H4 (cell line): ENCODE measurements at places on chromosomes 2 and 18.

GRCh38 chr2:162013514-162014475, 60.2 kb downstream of the DPP4 start:
- DNase-seq, result no peak

DNA sequence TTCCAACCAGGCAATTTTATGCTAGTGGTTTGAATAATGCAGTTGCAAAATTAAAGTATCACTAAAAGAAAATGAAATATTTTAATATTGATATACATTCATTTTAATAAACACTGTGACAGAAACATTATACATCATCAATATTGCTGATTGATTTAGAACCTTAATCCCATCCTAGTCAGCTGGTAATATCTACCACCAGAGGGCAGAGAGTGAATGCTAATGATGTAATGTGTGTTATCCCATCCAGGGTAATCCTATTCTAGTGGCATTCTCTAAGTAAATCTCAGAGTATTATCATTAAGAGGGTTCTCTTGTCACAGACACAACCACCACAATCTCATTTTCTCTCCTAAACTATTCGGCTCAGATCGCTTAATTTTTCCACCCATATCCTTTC, 477.4 kb downstream of the CPS1 start:
- DNase-seq, result peak; percentile 8

- no peak for DNase-seq
Observed at GRCh38 chr2:40740419-40740818, 288.5 kb upstream of the SLC8A1 start.

DNA sequence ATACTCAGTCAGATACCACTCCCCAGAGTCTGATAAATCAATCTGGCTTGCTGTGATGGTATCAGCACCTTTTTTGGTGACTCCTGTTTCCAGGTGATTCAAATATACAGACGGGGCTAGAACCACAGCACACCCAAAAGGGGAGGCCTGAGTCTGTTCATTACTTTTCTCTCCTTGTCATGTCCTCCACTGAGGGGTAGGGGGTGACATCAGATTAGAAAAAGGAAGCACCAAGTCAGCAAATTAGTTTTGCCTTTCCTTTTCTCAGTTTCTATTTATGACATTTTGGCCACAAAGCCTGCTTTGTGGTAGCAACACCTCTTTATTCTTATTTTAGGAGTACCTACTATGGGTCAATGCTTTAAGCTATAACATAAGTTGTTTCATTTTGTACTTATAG, 127.4 kb downstream of the CCDC102B start:
- peak; percentile 11 for DNase-seq

DNA sequence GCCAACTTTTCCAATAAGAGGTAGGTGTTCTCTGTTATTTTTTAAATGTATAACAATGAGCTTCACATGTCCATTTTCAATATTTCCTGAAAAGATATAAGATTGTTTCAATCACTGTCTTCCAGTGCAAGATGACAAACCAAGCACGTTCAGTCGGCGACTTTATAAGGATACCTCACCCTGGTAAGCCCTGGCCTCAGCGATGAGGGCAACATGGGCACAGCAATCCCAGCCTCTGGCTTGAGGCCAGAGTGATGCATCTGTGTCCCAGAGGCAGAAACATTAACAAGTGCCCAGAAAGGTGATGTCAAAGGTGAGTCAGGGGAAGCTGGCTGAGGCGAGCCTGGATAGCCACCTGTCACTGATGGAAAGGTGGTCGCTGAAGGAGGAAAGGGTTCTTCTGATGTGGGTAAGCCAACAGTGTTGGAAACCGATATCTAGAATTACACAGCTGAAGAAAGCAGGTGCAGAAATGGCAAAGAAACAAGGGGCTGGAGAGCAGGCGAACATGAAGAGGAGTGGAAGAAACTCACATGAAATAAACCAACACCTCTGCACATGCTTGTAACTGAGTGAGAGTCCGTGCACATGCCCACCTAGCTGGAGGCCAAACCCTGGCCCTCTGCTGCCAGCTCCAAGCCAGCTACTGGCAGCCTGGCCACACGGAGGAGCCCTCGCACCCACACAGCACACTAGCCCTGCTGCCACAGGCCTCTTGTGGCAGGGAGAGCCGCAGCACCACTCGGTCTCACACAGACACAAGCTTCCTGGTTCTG, 65.5 kb downstream of the FBXO15 start:
- DNase-seq, result peak; percentile 33

GRCh38 chr2:155178921-155179320, 480.4 kb downstream of the KCNJ3 start:
- DNase-seq, result no peak

DNA sequence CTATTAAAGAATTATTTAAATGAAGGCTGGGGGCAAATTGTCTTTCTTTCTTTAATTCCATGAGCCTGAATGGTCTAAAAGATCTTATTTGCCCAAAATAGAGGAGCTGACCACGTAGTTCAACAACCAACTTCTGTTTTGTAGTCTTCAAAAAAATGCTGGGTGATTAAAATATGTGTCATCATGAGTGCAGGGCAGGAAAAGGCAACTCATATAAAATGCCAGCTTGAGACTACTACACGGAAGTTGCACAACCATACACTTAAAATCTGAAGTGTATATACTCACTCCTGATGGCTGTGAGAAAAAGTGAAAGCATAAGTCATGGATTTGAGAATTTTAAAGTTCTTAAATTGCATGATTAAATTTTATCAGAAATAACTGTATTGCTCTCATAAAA, 210.9 kb downstream of the DYM start:
- DNase-seq, result peak; percentile 77

DNA sequence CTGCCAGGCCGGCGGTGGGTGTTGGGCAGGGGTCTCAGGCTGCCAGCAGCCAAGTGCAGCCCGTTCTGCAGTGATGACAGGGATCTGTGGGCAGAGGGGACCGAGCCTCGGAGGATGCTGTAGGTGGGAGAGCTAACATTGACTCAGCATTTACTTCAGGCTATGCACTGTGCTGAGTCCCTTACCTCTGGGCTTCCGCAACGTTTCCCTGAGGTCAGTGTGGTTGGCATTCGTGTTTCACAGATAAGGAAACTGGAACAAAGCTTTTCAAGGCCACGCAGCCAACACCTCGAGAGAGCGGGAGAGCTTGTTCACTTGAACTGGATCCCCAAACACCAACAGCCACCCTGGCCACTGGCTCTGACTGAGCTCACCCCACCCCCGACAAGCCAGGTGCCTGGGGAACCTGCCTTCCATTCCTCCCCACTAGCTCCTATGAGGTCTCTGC, 839 bp upstream of the GPR148 start:
- DNase-seq, result peak; percentile 40

- DNase-seq, result no peak
Observed at GRCh38 chr18:63078471-63078870, 241.1 kb downstream of the BCL2 start.

GRCh38 chr2:10500601-10501361, 52.7 kb upstream of the ODC1 start:
- DNase-seq, result no peak

DNA sequence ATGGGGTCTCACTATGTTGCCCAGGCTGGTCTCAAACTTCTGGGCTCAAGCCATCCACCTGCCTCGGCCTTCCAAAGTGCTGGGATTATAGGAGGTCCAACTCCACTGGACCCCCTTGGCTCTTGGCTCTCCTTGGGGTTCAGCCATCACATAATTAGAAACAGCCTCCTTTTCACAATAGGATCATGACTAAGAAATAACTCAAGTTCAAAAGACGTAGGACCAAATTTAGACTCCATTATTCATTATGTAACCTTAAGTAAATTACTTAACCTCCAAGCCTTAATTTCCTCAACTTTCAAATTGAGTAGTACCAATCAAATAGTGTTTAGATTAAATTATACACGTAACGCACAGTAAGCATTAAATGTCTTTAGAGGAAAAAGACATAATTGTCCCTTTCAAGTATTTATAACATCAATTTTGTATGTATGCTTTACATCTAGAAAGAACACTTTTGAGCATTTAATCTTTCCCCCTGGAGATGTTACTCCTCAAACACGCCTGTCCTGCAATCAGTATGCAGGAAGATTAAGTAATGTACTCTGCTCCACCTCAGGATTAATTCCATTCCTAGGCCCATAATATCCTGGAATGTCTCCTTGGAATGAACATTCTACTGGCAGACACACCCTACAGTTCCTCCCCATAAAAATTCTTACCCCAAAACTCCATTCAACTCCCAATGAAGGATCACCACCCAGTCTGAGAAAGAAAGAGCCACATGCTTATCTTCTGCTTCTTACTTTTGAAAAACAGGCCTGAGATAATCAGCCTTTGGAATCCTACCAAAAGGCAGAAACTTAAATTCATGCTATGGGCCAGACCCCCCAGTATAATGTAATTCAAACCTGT, 49.1 kb downstream of the COBLL1 start:
- no peak for DNase-seq

GRCh38 chr2:41475959-41476358, 571.9 kb upstream of the PKDCC start:
- DNase-seq, result no peak

DNA sequence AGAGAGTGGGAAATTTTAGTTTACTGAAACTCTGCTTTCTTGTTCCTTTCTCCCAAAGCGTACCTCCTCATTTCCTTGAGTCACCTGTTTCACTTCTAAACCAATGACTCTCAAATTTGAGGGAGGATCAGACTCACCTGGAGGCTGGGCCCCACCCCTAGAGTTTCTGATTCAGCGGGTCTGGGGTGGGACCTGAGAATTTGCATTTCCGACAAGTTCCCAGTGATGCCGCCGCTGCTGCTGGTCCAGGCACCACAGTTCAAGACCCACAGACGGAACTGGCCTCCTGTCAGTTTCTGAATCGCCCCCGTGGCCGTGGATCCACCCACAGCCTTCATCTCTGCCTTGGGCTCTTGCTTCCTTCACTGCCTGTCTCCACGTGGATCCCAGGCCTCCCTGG, 44.9 kb upstream of the PELI1 start:
- DNase-seq, result no peak

DNA sequence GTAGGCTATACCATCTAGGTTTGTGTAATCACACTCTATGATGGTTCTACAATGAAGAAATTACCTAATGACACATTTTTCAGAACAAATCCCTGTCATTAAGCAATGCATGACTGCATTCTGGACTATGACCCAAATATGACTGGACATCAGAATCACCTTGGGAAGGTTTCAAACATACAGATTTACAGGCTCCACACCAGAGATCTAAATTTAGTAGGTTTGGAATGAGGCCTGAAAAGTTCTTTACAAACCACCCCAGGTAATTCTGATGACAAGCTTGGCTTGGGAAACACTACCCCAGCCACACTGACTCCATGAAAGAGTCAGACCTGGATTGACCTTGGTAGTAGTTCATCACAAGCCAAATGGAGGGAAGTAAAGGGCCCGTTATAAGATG, 52.2 kb upstream of the NFE2L2 start:
- DNase-seq, result no peak

DNA sequence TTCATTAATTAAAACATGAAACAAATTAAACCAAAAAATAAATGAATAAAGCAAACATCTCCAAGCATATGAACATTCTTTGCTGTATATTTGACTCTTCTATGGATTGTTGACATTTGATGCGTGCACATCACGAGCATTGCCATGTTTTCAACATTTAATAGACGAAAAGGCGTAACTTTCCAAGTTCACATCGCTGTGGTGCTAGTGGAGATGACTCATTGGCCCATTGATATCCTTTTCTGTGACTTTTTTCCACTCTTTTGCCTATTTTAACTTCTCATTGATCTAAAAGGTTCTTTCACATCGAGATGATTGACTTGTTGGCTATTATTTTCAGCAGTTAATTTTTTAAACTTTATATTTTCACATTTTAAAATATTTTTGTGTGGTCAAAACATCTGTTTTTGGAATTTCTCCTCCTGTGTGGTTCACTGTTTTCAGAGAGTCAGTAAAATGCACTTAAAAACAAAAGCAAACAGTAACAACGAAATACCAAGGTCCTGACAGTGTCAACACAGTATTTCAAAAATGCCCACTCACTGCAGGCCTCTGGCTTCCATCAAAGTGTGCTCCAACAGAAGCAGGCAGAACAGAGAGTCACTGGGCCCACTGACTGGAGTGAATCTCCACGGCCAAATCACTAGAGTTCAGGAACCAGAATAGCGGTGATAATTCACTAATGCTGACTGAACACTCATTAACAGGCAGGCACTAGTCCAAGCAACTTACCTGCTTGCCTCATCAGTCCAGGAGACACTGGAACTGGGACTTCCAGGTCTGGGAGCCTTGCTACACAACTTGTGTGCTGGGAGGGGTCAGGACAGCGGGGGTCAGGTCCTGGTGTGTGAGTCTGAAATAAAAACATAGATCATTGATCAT, 372.2 kb upstream of the SMIM21 start:
- DNase-seq, result peak; percentile 46

- DNase-seq, result peak; percentile 11
Observed at GRCh38 chr2:224882291-224883171, 159.7 kb downstream of the DOCK10 start.

DNA sequence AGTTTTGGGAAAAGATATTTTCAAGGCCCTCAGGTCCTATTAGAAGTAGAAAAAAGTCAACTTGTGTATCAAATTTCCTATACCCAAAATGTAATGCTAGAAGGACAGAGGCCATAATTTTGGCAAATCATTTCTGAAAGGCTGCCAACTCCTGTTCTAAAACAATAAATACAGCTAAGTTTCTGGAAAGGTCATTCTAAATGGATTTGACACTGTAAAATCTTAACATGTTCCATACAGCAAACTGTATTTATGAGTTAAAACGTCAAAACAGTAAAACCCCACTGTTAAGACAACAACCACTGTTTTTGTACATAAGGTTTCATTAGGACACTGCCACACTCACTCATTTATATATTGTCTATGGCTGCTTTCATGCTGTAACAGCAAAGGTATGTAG, 9.7 kb downstream of the FAM98A start:
- no peak for DNase-seq

DNA sequence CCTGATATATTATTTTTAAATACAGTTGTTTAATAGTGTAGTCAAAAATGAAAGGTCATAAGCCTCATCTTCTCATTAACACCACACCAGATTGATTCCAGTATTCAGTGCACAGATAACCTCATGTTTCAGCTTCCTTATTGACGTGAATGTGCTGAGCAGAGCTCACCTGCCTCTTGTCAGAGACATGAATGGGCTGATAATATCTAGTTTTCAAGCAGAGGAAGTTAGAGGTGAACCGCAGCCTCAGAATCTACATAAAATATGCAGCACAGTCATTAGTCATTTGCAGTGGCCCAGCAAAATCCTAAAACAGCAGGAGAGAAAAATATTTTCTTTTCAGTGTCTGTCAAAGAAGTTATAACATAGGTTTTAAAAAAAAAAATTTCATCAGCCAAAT, 216.2 kb downstream of the GBX2 start:
- no peak for DNase-seq

GRCh38 chr2:190182071-190182524, 119.6 kb upstream of the MSTN start:
- no peak for DNase-seq

DNA sequence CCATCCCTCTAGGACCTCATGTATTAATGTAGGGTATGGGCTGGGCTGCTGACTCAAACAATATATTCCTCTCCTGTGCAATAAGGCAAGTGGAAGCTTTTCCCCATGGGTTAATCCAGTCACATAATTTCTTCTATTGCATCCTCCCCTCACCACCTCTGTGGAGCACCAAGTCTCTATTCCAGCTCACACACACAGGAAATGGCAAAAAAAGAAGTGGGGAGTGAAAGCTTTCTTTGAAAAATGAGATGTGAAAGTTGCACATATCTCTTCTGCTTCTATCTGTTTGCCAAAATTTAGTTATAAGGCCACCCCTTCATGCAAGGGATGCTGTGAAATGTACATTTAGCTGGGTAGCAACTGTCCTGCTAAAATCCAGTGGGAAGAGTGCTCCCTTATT, 121.3 kb downstream of the CDC42EP3 start:
- DNase-seq, result no peak
